Mesothelial cell of epicardium (in vitro differentiated cells): ENCODE measurements at places on chromosomes 11 and 22. TPM values are rescaled to one million over a fixed set of nuclear protein-coding genes. Genes with fewer than 3 reads are reported as not detected.
A peak's percentile ranks its signal among the peaks of the same experiment; 100 is the strongest.

The DKK3 gene
- total RNA-seq: 29.5 to 30.0 TPM (median 29.7 TPM) in 3 replicates

The TCN2 gene
- total RNA-seq: 15.3 to 15.5 TPM (median 15.4 TPM) in 3 replicates

The PHOX2A gene
- total RNA-seq: not detected in 3 replicates

The SLC37A2 gene
- total RNA-seq: 0.47 to 0.54 TPM (median 0.51 TPM) in 3 replicates

The EXPH5 gene
- 27.2 to 30.5 TPM (median 28.2 TPM) in 3 replicates for total RNA-seq

- H3K36me3 ChIP-seq: no peaks in the 10 kb centered on the region
- no peak overlapping the region for H3K4me3 ChIP-seq
- peaks cover 6% of the 10 kb centered on the region for H3K4me1 ChIP-seq
- no peak overlapping the region for H3K27ac ChIP-seq
These were observed 535.1 kb upstream of the ARHGAP42 start for GRCh38 chr11:100151944-100152343.

DNA sequence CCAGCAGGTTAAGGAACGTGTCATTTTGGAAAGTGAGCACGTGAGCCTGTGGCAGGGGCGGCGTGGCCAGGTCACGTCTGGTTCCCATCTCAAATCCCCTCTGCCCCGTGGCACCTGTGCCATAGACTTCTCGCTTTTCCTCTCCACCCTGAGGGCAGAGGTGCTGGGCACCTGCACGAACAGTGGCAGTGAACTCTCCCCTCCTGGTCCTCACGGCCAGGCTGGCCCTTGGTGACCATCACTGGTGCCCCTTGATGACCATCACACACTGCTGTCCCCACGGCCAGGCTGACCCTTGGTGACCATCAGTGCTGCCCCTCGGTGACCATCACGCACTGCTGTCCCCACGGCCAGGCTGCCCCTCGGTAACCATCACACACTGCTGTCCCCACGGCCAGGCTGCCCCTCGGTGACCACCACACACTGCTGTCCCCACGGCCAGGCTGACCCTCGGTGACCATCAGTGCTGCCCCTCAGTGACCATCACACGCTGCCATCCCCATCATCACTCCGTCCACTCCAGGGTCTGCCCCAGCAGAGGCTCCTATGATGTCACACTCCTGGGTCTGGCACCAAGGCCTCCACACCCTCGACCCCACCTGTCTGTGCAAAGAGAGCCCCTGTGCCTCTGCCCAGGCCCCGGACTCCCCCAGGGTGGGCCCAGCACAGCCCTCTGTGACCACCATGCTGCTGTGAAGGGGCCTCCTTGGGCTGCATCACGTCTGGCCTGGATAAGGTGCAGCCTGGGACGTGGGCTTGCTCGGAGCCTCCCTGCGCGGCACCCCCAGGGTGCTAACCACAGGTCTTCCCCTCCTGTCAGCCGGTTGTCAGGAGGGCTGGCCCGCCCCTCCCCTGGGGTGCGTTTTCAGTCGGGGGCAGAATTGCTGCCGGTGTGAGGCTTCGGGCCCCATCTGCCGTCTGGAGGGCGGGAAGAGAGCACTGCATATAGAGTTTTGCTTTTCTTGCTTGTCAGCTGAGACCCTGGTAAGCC lies 738.6 kb downstream of the BRD1 start:
- H3K27ac ChIP-seq: no peak overlapping the region
- H3K36me3 ChIP-seq: no peaks in the 10 kb centered on the region
- no peaks in the 10 kb centered on the region for H3K4me1 ChIP-seq
- H3K27me3 ChIP-seq: peaks cover 13% of the 10 kb centered on the region
- no peak for DNase-seq

GRCh38 chr11:20020198-20020597 lies 140.1 kb downstream of the DBX1 start:
- H3K27ac ChIP-seq: no peak overlapping the region
- no peaks in the 10 kb centered on the region for H3K36me3 ChIP-seq
- no peaks in the 10 kb centered on the region for H3K27me3 ChIP-seq
- H3K4me1 ChIP-seq: peaks cover 40% of the 10 kb centered on the region

DNA sequence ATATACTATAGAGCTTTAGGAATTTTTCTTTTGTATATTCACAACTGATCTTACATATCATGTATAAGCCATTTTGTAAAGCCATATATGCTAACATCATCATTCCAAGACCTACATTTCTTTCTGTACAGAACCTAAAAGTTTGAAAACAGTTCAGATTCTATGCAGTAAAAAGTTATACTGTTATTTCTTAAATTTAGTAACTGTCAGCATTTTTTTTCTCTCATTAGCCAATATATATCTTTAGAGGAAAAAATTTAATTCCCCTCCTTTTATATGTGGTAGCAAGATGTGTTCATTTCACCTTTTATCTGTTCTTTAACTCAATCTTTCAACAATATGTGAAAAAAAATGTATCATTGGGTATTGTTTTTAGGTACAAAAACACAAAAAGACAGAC lies 120.4 kb upstream of the TP53AIP1 start:
- no peaks in the 10 kb centered on the region for H3K27me3 ChIP-seq
- no peak for DNase-seq
- peaks cover 3% of the 10 kb centered on the region for H3K4me1 ChIP-seq
- no peak overlapping the region for H3K27ac ChIP-seq
- peaks cover 17% of the 10 kb centered on the region for H3K36me3 ChIP-seq

DNA sequence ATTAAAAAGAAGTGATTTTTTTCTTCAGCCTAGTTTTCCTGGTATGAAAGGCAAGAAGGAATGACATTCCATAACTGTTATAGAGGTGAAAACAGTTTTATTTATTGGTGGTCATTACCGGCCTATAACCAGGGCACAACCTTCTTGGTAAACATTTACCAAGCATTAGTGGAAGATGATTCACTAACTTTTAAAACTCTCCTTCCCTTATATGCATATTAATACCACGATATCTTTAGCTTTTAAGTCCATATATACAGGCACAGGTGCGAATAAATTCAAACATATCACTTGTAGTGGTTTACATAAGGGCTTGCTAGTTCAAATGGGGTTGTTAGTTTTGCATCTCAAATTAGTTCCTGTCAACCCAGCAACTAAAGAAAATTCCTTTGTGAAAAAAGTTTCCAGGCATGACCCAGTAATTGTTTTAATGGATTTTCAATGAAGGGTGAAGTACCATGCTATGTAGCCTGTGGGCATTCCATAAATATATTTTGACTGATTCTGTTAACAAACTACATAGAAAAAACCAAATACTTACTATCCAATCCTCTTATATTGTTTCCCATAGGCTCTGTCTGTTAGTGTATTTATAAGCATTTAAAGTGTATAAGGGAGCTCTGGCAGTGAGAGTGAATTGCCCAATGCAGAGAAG lies 30.6 kb upstream of the ROBO3 start:
- no peaks in the 10 kb centered on the region for H3K36me3 ChIP-seq
- H3K27me3 ChIP-seq: peaks cover 68% of the 10 kb centered on the region
- no peak overlapping the region for H3K27ac ChIP-seq
- H3K4me3 ChIP-seq: no peak overlapping the region

DNA sequence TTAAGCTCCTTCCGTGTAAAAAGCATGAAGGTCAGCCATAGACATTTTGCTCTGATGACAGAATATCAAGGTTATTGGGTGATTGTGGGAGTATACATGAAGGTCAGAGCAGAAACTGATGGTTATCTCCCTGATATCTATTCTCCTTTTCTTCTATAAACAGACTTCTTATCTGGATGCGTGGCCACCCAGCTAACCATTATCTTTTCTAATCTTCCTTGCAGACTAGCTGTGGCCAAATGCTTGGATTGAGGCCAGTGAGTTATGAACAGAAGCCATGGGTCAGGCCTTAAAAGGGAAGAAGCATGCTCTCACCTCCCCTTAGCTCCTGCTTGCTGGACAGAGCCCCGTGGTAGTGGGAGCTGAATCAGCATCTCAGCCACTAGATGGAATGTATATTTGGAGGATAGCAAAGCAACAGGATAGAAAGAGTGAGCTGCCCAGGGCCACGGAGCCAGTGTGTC lies 31.3 kb upstream of the LRRC55 start:
- H3K4me1 ChIP-seq: peaks cover 6% of the 10 kb centered on the region
- no peaks in the 10 kb centered on the region for H3K27me3 ChIP-seq
- no peaks in the 10 kb centered on the region for H3K36me3 ChIP-seq
- no peak overlapping the region for H3K4me3 ChIP-seq
- DNase-seq: no peak

GRCh38 chr11:72833083-72833733 lies 19.0 kb downstream of the ATG16L2 start:
- no peak overlapping the region for H3K27ac ChIP-seq
- DNase-seq: peak; percentile 16
- peaks cover 17% of the 10 kb centered on the region for H3K4me1 ChIP-seq
- H3K4me3 ChIP-seq: no peak overlapping the region
- H3K27me3 ChIP-seq: no peaks in the 10 kb centered on the region

GRCh38 chr22:49161002-49161850 lies 666.4 kb downstream of the BRD1 start:
- peaks cover 38% of the 10 kb centered on the region for H3K27me3 ChIP-seq
- H3K27ac ChIP-seq: no peak overlapping the region
- H3K4me1 ChIP-seq: peaks cover 4% of the 10 kb centered on the region
- H3K36me3 ChIP-seq: no peaks in the 10 kb centered on the region
- peak; percentile 9 for DNase-seq

DNA sequence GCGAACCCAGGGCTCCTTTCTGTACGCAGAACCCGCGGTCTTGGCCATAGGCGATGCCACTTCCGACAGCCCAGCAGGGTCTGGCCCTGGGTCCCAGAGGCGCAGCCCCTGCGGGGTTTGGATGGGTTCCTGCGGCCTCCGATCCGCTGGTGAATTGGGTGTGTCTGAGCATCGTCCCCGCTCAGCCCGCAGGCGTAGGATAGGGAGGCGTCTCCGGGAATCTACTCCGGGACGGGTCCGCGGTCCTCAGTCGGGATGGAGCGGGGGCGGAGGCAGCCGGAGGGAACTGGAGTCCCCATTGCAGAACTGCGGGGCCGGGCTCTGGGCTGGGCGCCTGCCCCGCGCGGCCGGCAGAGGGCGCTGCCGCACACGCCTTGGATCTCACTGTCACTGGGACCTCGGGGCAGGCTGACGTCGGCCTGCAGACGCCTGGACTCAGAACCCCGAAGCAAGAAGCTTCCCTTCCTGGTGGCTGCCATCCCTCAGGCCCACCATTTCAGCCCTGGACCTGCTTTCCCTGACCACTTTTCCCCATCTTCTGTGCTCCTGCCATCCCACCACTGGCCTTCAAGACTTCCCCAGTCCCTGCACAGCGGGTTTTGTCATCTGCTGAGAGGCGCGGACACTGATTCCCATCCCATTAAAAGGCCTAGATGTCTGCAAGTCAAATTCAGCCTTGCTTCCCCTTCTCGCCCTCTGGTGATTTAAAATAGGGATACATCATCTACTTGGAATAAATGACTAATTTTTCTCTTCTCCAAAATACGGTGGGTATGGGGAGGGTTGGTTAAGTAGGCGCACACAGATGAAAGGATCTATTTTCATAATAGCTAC lies 38.3 kb upstream of the CREB3L1 start:
- H3K27ac ChIP-seq: peak overlapping the region; percentile 78
- peak overlapping the region; percentile 60 for H3K4me3 ChIP-seq
- peaks cover 38% of the 10 kb centered on the region for H3K4me1 ChIP-seq
- peak; percentile 73 for DNase-seq

GRCh38 chr11:77353131-77353530 lies 51.6 kb upstream of the GDPD4 start:
- peaks cover 14% of the 10 kb centered on the region for H3K36me3 ChIP-seq
- DNase-seq: no peak
- H3K4me1 ChIP-seq: peaks cover 11% of the 10 kb centered on the region
- no peak overlapping the region for H3K4me3 ChIP-seq

GRCh38 chr11:69296890-69297786 lies 3.2 kb downstream of the MYEOV start:
- H3K4me1 ChIP-seq: peaks cover 19% of the 10 kb centered on the region
- peak overlapping the region; percentile 95 for H3K27ac ChIP-seq
- H3K4me3 ChIP-seq: peak overlapping the region; percentile 39
- no peaks in the 10 kb centered on the region for H3K27me3 ChIP-seq
- no peaks in the 10 kb centered on the region for H3K36me3 ChIP-seq
- DNase-seq: peak; percentile 76

GRCh38 chr11:404551-405264 lies 10.1 kb downstream of the SIGIRR start:
- H3K4me3 ChIP-seq: no peak overlapping the region
- no peaks in the 10 kb centered on the region for H3K27me3 ChIP-seq
- H3K4me1 ChIP-seq: peaks cover 6% of the 10 kb centered on the region
- no peak overlapping the region for H3K27ac ChIP-seq
- H3K36me3 ChIP-seq: peaks cover 2% of the 10 kb centered on the region

DNA sequence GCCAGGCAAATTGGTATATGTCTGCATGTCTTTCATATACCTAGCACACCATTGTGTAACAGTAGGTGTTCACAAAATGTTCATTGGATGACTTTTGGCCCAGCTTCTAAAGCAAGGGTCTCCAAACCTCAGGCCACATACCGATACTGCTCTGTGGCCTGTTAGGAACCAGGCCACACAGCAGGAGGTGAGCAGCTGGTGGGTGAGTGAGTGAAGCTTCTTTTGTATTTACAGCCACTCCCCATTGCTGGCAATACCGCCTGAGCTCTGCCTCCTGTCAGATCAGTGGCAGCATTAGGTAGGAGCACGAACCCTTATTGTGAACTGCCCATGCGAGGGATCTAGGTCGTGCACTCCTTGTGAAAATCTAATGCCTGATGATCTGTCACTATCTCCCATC lies 836.6 kb downstream of the NTM start:
- DNase-seq: no peak
- H3K4me1 ChIP-seq: no peaks in the 10 kb centered on the region
- no peak overlapping the region for H3K4me3 ChIP-seq
- no peaks in the 10 kb centered on the region for H3K36me3 ChIP-seq
- no peak overlapping the region for H3K27ac ChIP-seq
- peaks cover 20% of the 10 kb centered on the region for H3K27me3 ChIP-seq

DNA sequence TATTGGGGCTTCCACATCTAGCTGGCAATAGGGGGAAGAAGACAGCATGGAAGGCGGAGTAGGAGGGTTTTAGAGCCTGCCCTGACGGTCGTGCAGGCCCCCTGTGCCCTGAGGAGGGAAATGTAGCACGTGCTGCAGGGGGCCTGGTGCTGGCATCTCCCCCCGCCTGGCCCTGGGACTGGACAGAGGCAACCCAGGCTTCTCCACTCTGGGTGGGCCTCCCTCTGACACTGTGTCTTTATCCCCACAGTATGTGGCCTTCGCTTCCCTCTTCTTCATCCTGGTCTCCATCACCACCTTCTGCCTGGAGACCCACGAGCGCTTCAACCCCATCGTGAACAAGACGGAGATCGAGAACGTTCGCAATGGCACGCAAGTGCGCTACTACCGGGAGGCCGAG lies 36.8 kb downstream of the KCNC1 start:
- H3K4me1 ChIP-seq: no peaks in the 10 kb centered on the region
- H3K4me3 ChIP-seq: no peak overlapping the region
- no peak for DNase-seq
- peaks cover 3% of the 10 kb centered on the region for H3K27me3 ChIP-seq

GRCh38 chr11:67002297-67002913 lies 20.5 kb upstream of the SYT12 start:
- H3K4me3 ChIP-seq: no peak overlapping the region
- no peak for DNase-seq
- H3K4me1 ChIP-seq: peaks cover 6% of the 10 kb centered on the region
- no peaks in the 10 kb centered on the region for H3K27me3 ChIP-seq

DNA sequence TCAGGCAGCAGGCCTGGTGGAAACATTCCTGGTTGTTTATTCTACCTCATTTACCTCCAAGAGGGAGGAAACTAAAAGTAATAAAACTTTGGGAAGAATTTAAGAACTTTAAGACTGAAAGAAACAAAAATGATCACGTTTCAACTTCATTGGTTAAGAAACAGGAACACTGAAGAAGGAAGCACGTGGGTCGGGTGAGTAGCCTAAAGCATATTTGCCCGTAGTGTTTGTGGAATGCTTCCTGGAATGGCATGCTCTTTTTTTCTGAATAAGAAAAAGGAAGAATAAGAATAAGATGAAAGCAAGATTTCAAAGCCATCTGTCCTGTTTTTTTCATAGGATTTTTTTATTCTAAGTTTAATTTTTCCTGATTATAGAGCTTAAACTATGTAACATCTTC lies 83.1 kb downstream of the WNT11 start:
- DNase-seq: no peak
- H3K27ac ChIP-seq: peak overlapping the region; percentile 49
- H3K4me1 ChIP-seq: peaks cover 14% of the 10 kb centered on the region
